ENCODE measurements at places on chromosomes 1 and 21. TPM values are rescaled to one million over a fixed set of nuclear protein-coding genes. Genes with fewer than 3 reads are reported as not detected.

The PODN gene
- 125 TPM for total RNA-seq

The ITLN2 gene
- not detected for total RNA-seq

The AGMAT gene
- not detected for total RNA-seq

DNA sequence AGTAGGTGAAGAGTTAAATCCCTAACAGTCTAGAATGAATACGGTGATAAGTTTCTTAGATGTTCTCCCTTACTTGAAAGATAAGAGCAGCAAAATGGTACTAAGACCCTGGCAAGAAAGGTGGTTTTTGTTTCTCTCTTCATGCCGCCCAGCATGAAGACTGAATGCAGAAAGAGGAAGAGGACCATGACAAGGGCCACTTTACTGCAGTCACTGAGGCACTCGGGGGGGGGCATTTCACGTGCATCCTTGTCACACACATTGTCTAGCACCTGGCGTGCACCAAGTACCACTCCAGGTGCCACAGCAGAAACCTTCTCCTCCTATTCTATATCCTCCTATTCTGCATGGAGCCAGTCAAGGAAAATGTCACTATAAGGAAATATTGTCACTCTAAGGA lies 222.0 kb downstream of the TOMM20 start:
- no peak for ATAC-seq

- ATAC-seq, result no peak
Measured at GRCh38 chr1:10553118-10553517, 78.4 kb downstream of the PEX14 start.

- no peak for ATAC-seq
Measured at GRCh38 chr1:66947267-66947666, 22.5 kb downstream of the MIER1 start.

All from gastroesophageal sphincter (tissue), 4 donors.